ENCODE measurements at places on chromosomes 11 and 22.

- no peak for DNase-seq
These were observed 22.6 kb downstream of the TENM4 start for GRCh38 chr11:79418241-79418640.

DNA sequence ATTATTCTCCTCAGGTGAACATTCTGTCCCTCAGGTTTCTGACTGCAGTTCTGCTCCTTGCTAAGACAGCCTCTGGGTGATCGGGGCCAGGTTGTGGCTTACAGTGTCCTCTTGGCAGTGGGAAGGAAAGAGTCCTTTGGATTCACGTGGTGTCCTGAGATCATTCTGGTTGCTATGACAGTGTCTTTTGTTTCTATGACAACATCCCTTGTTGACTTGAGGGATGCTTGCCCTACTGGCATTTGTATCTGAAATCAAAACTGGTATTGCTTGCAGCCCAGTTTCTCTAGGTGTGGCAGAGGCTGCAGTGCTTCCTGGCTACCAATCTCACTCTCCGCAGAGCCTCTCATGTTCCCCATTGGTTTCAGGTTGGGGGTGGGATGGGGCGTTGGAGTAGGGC lies 151.8 kb upstream of the CCDC90B start:
- DNase-seq = no peak

DNA sequence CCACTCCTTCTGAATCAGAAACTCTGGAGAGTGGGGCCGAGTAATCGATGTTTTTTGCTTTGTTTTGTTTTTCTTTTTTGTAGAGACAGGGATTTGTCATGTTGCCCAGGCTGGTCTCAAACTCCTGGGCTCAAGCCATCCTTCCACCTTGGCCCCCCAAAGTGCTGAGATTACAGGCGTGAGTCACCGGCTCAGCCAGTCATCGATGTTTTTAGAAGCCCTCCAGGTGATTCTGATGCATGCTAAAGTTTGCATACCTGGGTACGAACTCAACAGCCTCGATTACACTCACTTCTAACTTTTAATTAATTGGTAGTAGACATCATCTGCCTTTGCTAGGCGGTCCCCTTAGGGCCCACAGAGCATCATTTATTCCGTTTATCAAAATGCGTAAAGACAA lies 50.3 kb downstream of the C11orf71 start:
- no peak for DNase-seq

GRCh38 chr22:49513358-49513851 lies 314.3 kb downstream of the BRD1 start:
- no peak for DNase-seq

GRCh38 chr11:71410363-71410966 lies 37.7 kb downstream of the DHCR7 start:
- DNase-seq = no peak

- DNase-seq = no peak
These were observed 52.5 kb upstream of the VSTM5 start for GRCh38 chr11:93902921-93903320.

DNA sequence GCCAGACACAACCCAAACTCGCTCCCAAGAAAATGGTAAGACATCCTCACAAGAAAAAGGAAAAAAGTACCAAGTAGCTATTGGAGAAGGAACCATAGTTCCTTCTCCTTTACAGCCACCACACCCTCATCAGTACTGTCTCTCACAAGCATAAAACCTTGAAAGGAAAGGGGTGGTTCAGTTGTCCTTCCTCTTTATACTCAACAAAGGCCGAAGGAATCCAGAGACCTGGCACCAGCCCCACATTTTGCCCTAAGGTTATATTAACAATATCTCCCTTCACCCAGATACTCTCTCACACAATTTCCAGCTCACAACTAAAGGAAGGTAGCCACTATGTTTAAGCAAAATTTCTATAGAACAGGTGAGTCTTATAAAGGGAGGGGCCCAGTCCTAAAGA lies 8.5 kb downstream of the FHIP1B start:
- DNase-seq = no peak
